ENCODE measurements at places on chromosomes 6 and 20. TPM values are rescaled to one million over a fixed set of nuclear protein-coding genes. Genes with fewer than 3 reads are reported as not detected.

Gene C6orf141
- 0.15 TPM for total RNA-seq

Gene TSPO2
- total RNA-seq: not detected

Gene FAM162B
- not detected for total RNA-seq

Gene TMC2
- total RNA-seq: not detected

Gene POU5F1
- total RNA-seq: 1.1 TPM

Gene AK9
- 2.3 TPM for total RNA-seq

Gene ZNF76
- total RNA-seq: 41.5 TPM

Gene MED20
- 24.5 TPM for total RNA-seq

Gene CST7
- not detected for total RNA-seq

Gene LKAAEAR1
- total RNA-seq: 0.67 TPM

Gene BTNL2
- not detected for total RNA-seq

Gene KATNA1
- 19.7 TPM for total RNA-seq

Gene BPIFB6
- not detected for total RNA-seq

Gene C6orf47
- 22.4 TPM for total RNA-seq

Gene WFDC2
- 1.6 TPM for total RNA-seq

Gene MYO6
- 52.3 TPM for total RNA-seq

Gene IPCEF1
- 0.28 TPM for total RNA-seq

Gene CCN2
- 155 TPM for total RNA-seq

Gene PSMB1
- total RNA-seq: 305 TPM

Gene FRS3
- total RNA-seq: 3.0 TPM

Gene GPX5
- total RNA-seq: not detected

Gene HEBP2
- total RNA-seq: 48.1 TPM

Gene ANKRD6
- total RNA-seq: 2.4 TPM

Gene MCCD1
- total RNA-seq: not detected

Gene PRND
- not detected for total RNA-seq

Gene ULBP2
- total RNA-seq: 0.69 TPM

Gene TREM2
- not detected for total RNA-seq

Gene EEF1A2
- total RNA-seq: 178 TPM

Gene CRISP3
- not detected for total RNA-seq

Gene SLC22A1
- 0.98 TPM for total RNA-seq

Gene PRSS16
- total RNA-seq: 4.7 TPM

All from Panc1 (cell line).